Frontal cortex (tissue), 4 donors: ENCODE measurements at places on chromosomes 12 and 14.

DNA sequence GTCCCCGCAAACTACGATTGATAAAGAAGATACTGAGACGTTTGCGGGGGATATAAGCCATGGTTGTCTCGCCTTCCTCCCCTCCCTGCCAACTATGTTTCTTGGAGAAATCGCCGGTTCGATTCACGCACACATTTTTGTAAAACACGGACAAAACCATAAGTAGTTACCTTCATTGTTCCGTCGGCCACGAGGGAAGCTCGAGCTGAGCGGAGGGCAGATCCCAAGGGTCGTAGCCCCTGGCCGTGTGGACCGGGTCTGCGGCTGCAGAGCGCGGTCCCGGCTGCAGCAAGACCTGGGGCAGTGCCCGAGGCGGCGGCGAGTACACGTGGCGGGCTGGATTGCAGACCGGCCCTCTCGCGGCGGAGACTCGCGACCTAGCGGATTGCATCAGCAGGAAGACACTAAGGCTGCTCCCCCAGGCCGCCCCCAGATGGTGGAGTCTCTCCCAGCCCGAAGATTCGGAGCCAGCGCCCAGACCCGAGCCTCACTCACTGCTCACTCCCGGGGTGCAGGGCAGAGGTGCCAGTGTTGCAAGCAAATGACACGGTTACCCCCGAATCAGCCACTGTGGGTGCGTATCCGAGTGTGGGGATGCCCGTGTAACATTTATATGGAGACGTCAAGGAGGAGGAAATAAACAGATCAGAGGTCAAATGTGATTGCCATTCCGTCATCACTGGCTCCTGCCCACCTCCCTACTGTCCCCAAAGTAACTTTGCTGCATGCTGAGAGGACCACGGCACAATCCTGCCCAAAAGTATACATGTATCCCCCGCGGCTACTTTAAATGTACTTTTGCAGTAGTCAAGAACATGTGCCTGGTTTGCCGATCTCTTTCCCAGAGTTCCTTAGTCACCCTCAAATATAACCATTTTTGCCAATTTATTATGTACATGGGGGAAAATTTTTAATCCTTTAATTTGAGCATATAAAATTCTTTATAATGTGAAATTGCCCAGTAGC, at the start of gene BCAT1:
Gene BCAT1, minus strand, starts transcription at position 345 of the 966 bp plus-strand sequence. Its CDS starts 169 bp downstream, at position 176.
- DNase-seq, result peak; percentile 49

DNA sequence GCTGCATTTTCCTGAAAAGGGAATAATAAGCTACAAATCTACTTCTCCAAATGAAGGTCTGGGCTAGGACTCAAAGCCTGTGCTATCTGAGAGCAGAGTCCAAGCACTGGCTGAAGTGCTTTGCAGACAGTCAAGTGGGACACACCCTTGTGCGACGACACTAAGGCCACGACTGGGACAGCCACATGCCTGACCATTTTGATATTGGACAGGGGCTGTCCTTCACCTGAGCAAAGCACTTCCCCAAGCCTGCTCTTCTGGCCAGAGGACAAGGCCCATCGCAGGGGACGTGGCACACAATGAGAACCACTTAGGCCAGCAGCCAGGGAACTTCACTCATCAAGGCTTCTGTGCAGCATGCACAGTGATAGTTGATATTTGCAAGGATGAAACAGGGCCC, 71.4 kb downstream of the RBM19 start:
- no peak for DNase-seq

DNA sequence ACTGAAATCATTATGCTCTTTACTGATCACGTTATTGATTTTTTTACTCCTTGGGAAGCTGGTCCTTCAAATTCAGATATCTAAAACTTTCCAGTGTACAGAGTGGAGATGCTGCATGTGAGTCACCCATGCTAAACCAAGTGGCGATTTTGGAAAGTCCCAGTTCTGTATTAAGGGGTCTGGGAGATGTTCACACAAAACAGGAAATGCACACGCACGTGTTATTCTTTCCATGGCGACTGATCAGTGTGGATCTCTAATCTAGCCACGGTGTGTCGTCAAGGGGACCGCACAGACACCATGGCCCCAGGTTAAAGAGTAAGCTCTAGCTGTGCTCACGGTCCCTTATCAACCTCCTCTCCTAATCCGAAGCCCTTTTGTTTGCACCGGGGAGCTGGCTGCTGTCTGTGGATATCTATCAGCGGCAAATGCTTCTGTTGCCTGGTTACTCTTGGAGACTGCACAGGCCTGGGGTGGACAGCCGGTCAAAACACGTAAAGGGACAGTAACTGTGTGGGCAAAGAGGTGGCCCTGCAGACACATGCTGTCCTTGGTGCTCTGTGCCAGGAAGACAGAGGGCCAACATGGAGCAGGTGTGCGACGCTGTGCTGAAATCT, 96.6 kb downstream of the RIMBP2 start:
- no peak for DNase-seq

DNA sequence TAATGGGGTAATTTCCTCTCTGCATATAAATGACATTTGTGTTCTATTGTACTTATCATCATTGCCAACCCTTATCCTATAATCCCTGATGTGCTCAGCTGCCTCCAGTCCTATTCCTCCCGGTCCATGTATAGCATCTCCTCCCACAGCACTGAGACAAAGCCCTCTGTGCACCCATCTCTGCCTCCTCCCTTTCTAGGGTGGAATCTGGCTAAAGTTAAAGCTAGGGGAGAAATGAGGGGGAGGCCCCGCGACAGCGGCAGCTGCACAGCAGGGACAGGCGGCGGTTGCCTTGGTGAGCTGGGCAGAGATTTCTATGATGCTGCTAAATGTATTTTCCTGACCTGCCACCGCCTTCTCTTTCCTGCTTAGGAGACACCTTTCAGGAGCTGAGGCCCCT, 12.8 kb upstream of the ZDHHC22 start:
- DNase-seq, result no peak

DNA sequence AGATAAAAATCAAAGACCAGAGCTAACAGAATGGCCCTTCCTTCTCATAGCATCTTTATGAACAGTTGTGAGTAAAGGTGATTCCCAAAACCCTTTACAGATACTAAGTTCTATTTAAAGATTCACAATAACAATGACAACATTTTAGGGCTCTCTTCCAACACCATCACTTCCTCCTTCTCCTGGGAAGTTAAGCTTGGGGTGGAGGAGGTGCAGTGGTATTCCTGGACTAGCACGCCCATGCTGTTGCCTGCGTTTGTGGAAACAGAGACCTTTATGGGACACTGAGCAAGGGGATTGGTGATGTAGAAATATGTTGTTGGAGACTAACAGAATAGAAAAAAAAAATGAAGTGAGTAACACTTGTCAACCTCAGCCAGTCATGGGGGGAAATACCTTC, 22.5 kb downstream of the SYNE2 start:
- DNase-seq, result no peak

DNA sequence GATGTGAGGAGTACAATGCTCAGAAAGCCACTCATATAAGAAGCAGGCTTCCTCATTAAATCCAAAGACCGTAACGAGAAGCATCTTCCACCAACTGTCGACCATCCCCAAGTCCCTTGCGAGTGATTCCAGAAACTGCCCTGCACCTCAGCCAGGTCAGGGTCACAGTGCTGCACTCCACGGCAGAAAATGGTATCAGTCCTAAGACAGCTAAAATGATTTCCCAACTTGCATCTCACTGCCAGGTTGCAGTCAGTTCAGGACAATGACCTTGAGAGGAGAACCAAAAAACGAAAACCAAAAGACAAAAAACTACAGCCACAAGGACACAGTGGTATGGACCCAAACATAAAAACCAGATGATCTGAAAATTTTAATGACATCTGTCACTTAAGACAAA, 20.6 kb downstream of the SBNO1 start:
- no peak for DNase-seq

- no peak for DNase-seq
Observed at GRCh38 chr12:68381476-68382219, 49.5 kb upstream of the MDM1 start.

- DNase-seq, result no peak
Observed at GRCh38 chr12:10069099-10069498, 29.7 kb downstream of the CLEC1A start.

DNA sequence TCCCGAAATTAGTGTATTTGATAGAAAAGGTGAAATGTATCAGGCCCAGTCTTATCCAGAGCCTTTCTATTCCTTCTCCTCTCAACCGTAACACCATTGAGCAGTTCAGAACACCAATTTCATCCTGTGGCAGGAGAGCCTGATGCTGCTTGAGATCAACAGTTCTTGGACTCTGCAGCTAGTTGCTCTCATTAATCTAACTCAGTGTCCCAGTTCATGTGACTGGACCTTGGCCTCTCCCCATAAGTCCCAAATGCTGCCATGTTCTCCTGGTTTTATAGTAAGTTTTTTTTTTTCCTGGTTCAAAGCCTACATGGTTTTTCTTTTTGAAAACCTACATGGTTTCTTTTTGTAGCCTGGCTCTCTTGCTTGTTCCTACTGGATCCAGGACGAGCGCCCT, 293.9 kb downstream of the ITPR2 start:
- DNase-seq, result no peak
